ENCODE measurements at places on chromosomes 16 and 17.

DNA sequence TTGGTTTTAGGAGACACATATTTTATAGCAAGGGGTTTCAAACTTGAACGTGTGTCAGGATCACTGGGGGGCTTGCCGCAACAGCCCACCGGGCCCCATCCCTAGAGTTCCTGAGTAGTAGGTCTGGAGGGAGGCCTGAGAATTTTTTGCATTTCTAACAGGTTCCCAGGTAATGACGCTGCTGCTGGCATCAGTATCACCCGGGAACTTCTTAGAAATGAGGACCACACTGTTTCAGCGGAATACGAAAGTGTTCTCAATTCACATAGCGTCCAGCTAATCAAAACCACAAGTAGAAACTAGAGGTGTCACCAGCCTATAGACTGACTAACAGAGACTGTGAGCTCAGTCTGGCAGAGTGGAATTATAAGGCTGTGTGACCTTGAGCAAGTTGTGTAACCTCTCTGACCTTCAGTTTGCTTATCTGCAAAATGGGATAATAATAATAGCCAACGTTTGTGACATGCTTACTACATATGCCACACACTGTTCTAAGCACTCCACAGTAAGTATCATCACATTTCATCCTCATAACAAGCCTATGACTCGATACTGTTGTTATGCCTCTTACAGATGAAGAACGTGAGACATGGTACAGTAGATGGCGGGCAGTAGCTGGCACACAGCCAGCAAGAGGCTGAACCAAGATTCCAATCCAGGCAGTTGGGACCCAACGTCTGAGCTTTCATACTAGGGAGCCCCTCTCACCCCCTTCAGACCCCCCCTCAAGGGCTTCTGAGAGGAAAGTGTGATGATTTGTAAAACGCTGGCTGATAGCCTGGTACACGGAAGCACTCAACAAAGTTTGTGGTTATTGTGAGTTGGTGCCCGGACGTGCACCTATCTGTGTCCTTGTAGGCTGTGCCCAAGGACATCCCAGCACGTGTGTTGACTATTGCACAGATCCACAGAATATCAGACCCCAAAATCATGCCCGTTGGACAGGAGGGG, 4.6 kb upstream of the ICAM2 start:
- DNase-seq = peak; percentile 67

- DNase-seq = no peak
Measured at GRCh38 chr17:80169784-80170500, at the start of gene CARD14. Gene CARD14, plus strand, starts transcription at chr17:80170030. Its CDS starts 11,409 bp downstream, at chr17:80181439.

DNA sequence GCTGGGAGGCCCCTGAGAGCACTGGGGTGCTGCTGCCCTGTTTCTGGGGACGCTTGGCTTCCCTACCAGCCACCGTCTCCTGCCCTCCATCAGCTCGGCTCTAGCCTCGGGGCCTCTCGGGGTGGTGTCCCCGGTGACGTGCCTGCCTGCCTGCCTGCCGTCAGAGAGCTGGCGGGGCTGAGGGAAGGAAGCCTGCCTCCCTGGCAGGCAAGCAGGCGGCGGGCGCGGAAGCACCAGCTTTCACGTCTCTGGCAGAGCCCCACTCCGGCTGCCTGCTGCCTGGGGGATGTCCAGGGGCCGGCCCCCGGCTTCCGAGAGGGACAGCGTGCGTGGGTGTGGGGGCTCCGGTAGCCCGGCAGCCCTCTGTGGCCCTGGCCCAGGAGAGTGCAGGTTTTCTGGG, 9.3 kb downstream of the CENPX start:
- DNase-seq = no peak

- no peak for DNase-seq
Measured at GRCh38 chr17:28702026-28702751, 9.5 kb downstream of the PROCA1 start.

All from hematopoietic multipotent progenitor cell treated with erythropoietin and hydrocortisone succinate and interleukin-3 and kit ligand, for 8 days (in vitro differentiated cells).